ENCODE measurements at places on chromosomes 2 and 18.

DNA sequence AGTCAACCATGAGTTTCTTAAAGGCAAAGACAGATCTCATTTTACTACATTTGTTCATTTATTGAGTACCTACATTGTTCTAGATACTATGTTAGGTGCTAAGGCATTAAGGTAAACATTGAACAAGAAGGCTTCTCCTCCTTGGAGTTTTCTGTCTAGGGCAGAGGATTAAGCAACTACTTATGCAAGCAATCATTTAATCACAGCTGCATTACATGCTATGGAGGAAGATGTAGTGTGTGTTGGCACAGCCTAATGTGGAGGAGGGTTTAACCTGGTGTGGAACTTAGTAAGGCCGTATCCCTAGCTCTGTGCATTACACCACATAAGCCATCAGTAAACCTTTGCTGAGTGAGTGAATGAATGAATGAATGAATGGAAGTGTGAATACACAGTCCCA, 106.5 kb upstream of the MAP3K20 start:
- H3K4me3 ChIP-seq: no peak overlapping the region
- no peaks in the 10 kb centered on the region for H3K36me3 ChIP-seq
- peak overlapping the region; percentile 100 for H3K27ac ChIP-seq
- no peak for DNase-seq

DNA sequence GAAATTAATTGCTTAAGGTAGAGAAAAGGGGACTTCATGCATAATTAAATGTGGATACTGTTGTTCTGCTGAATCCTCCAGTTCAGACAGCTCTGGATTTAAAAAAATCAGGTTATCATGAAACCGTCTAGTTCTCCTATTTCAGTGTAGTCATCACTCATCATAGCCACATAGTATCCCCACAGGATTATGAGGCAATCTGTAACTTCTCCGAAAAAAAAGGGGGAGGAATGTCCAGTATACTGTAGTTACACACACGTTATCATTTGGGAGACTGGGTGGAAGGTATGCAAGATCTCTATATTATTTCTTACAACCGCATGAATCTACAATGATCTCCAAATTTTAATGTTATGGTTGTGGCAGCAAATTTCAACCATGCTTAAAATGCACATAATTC, 114.0 kb downstream of the HIBCH start:
- H3K36me3 ChIP-seq: peaks cover 3% of the 10 kb centered on the region
- peaks cover 8% of the 10 kb centered on the region for H3K4me1 ChIP-seq

- no peak for DNase-seq
- H3K27me3 ChIP-seq: no peaks in the 10 kb centered on the region
- no peaks in the 10 kb centered on the region for H3K36me3 ChIP-seq
- peak overlapping the region; percentile 2 for H3K27ac ChIP-seq
These were observed 2.5 kb downstream of the COL3A1 start for GRCh38 chr2:188976545-188977268.

- H3K4me1 ChIP-seq: no peaks in the 10 kb centered on the region
- peaks cover 17% of the 10 kb centered on the region for H3K27me3 ChIP-seq
- H3K36me3 ChIP-seq: peaks cover 3% of the 10 kb centered on the region
- no peak for DNase-seq
- H3K4me3 ChIP-seq: no peak overlapping the region
- H3K27ac ChIP-seq: no peak overlapping the region
These were observed 26.0 kb downstream of the STK25 start for GRCh38 chr2:241482126-241482955.

GRCh38 chr18:76209597-76209996, 285.4 kb downstream of the ZNF516 start:
- no peak for DNase-seq
- H3K27me3 ChIP-seq: no peaks in the 10 kb centered on the region
- H3K4me1 ChIP-seq: peaks cover 15% of the 10 kb centered on the region
- H3K27ac ChIP-seq: no peak overlapping the region
